ENCODE measurements at places on chromosomes 12 and 14.

GRCh38 chr12:85920324-85920947, 46.3 kb downstream of the NTS start:
- no peak for DNase-seq

DNA sequence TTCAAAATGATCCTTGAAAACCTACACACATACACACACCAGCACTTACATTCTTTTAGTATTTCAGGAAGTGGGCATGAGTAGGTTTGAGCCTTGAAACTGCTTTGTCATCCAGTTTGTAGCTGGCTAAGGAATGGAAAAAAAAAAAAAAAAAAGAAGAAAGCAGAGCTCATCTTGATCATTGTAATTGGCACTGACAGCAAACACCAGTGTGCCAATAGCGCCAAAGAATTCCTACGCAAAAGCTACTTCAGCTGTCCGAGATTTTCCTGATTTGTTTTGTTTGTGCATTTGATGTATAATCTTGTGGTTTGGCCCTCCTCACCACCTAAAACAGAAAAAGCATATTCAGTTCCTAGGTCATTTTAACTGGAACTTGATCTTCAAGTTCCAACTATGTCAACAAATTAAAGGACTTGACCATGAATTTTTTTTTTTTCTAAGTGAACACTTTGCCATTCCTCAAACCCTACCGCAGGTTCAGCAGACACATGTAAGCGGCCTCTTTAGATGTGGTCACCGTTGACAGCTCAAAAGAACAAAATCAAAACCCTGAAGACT, 57.3 kb downstream of the FLRT2 start:
- DNase-seq = no peak

- no peak for DNase-seq
Measured at GRCh38 chr14:91358025-91358319, 59.6 kb downstream of the CCDC88C start.

DNA sequence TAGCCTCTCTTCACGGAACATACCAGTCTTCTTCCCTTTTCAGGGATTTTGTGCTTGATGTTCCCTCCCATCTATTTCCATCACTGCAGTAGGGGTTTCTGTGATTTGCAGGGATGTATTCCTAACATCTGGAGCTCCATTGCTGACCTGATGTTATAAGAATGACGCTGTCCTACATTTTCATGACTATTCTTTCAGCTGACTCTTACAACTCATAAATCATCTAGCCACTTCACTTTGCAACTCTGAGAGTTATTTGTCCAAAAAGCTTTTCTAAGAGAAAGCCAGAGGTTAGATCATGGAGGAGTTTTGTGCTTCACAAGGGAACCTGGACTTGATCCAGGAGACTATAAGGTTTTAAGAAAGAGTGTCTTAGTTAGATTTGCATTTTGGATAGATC, 116.6 kb upstream of the FAR2 start:
- DNase-seq = no peak

- no peak for DNase-seq
Measured at GRCh38 chr12:2290091-2290490, 237.3 kb downstream of the CACNA1C start.

DNA sequence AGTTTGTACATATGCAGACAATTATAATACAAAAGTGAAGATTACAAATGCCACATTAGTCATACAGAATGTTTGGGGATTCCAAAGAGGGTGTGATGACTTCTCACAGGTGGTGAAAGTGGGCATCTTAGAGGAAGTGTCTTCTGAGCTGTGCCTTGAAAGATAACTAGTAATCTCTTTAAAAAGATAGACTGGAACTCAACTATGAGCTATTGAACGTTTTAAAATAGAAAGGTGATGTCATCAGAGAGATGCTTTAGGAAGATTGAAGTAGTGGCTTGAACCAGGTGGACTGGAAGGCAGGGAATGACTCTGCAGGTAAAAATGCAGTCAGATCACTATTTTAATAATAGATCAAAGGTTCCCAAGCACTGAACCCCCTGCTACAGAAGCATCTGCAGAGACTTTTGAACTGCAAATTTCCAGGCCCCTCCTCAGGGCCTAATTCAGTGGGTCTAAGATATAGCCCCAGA, 50.3 kb downstream of the SYT1 start:
- no peak for DNase-seq

GRCh38 chr14:86115972-86116371, 586.0 kb downstream of the FLRT2 start:
- no peak for DNase-seq

GRCh38 chr12:80745851-80746505, 29.3 kb downstream of the MYF5 start:
- DNase-seq = no peak

- no peak for DNase-seq
Measured at GRCh38 chr14:104512771-104513640, 66.6 kb upstream of the C14orf180 start.

GRCh38 chr14:85295318-85295717, 234.6 kb upstream of the FLRT2 start:
- DNase-seq = no peak

- no peak for DNase-seq
Measured at GRCh38 chr12:8629486-8630033, 16.9 kb upstream of the AICDA start.

- no peak for DNase-seq
Measured at GRCh38 chr14:43362586-43362985, 1144.5 kb downstream of the FSCB start.

DNA sequence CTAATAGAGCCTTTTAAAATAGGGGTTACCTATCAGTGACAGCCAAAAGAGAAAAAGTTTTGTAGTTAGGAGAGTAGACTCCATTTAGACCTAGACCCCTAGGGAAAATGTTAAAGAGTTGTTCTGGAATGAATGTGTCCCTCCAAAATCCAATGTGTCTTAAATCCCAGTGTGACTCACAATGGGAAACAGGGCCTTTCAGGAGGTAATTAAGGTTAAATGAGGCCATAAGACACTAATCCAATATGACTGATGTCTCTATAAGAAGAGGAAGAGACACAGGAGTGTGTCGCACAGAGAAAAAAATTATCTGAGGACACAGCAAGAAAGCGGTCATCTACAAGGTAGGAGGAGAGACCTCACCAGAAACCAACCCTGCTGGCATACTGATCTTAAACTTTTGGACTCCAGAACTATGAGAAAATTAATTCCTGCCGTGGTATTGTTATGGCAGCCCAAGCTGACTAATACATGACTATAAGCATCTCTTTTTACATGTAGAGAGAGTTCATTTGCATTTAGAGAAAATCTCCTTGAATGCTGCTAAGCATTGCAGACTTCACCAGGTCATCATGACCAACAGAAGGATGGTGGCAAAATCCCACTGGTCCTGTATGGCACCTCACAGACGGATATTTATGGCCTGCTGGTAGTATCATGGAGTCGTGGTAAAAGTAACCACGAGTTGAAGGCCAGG, 259.6 kb upstream of the TMTC1 start:
- DNase-seq = no peak

DNA sequence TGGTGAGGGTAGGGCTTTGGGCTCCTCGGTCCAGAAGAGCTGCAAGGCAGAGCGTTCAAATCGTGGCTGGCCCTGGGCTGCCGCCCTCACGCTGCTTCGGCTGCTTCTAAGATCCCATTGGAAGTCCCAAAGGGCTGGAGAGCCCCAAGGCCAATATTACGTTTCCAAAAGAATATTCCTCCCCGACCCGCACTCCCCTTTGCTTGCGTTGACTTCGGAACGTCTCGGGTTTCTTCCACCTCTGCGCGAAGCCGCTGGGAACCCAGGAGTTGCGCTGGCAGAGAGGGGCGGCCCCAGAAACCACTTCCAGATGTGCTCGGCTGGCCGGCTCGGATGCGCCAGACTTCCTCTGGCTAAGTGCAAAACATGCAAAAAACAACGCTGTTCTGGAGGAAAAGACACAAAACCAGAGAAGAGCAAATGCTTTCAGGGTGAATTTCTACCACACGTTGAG, at the start of gene GLT8D2:
Gene GLT8D2 (minus strand): TSS at position 285 of the 454 bp plus-strand sequence. CDS start 30,539 bp downstream, outside the sequence.
- DNase-seq = no peak

GRCh38 chr14:90569606-90570387, 173.0 kb downstream of the CALM1 start:
- no peak for DNase-seq

- DNase-seq = no peak
Measured at GRCh38 chr14:70811578-70811977, 2.3 kb upstream of the MAP3K9 start.

DNA sequence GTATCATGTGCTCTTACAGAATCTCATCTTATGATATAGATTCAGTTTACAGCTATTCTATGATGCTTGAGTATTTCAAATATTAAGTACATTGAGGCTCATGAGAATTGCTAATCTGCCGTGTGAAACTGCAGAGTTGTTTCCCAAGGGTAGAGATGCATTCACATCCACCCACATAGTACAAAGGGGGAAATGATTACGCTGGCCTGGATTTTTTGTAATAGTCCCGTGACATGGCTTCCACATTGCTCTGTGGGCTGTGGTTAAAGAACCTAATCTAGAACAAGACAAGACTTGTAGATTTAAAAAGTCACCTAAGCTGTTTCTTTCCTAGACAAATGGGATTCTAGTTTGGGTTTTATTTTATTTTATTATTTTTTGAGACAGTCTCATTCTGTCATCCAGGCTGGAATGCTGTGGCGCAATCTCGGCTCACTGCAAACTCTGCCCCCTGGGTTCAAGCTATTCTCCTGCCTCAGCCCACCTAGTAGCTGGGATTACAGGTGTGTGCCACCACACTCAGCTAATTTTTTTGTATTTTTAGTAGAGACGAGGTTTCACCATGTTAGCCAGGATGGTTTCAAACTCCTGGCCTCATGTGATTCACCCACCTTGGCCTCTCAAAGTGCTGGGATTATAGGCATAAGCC, 13.0 kb upstream of the RIOX1 start:
- DNase-seq = no peak

DNA sequence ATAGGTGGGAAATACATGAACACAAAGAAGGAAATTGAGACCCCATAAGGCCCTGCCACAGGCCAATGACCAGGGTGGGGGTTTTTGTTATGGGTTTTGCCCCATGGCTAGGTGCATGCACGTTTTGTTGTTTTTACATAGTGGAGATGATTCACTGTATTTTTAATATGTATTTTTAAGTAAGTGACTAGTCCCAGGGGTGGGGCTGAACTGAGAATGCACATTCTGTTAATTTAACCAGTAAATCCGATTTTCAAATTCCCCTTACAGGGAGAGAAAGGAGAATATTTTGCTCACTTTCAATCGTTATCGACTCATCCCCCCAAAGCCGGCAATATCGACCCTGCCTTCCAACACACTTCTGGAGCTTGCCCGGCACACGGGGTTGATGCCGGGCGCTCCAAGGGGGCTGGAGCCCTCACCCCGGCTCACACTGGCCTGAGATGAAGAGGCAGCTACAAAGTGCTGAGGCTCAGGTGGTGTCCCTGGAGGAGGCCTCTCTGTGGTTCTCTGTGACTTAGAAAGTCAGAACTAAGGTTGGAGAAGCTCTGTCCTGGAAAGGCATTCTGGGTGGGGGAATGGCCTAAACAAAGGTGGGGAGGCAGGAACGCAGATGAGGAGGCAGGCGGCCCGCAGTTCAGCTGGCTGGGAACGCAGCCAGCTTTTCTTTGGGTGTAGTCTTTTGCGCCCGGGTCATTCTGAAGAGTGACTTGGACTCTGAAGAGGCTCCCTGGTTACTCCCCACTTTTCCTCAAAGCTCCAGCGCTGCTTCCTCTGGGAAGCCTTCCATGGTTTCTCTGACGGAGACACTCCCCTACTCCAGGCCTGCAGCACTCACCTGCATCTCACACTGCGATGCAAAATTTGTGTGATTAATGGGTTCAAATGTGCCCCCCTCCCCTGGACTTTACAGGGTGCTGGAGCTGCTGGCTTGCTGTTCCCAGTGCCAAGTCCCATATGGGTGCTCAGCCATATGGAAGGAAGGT, 50.7 kb upstream of the DLK1 start:
- DNase-seq = no peak

GRCh38 chr12:12178559-12178958, 88.3 kb downstream of the LRP6 start:
- DNase-seq = no peak

DNA sequence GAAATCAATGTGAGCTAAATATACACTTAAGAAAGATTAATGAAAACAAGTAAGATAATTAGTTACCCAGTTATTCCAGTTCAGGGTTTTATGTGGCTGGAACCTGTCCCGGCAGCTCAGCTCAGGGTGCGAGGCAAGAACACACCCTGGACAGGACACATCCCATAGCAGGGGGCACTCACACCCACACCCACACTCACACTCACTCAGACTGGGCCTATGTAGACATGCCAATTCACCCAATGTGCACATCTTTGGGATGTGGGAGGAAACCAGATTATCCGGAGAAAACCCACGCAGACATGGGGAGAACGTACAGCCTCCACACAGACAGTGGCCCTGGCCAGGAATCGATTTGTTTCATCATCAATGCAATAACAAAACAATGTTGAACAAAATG, 66.0 kb upstream of the TMCC3 start:
- no peak for DNase-seq

- no peak for DNase-seq
Measured at GRCh38 chr12:88306471-88307069, 164.5 kb downstream of the TMTC3 start.

DNA sequence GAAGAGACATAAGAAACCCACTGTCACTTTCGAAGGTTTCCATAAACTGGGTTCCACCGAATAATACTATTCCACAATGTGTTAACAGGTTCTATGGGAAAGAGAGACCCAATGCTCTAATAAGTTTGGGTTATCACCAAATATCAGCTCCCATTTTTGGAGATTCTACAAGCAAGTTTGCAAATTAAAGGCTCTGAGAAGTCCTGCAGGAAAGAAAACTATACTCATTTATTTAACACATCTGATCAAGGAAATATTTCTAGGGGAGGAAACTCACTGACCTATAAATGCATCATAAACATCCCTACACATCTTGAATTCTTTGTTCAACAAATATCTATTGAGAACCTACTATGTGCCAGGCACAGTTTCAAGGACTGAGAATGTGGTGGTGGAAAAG, 161.4 kb downstream of the KSR2 start:
- DNase-seq = no peak

DNA sequence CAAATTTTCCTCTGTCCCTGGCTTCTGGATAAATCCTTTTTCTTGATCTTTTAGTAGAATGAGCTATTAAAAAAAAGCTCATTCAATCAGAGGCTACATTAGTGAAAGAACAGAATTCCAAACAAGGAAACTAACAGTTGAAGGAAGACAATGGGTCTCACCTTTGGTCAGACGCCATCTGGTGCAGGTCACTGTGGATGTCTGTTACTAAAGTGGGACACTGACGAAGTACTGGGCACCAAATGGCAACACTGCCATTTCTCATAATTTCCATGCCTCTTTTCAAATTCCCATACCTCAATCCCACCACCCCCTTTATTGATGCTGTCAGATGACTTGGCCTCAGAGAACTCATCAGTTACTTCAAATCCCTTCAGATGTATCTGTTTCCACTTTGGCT, 24.5 kb upstream of the ARID2 start:
- no peak for DNase-seq

GRCh38 chr14:72523424-72524294, 370.2 kb downstream of the DPF3 start:
- no peak for DNase-seq

GRCh38 chr12:79885911-79886490, 48.9 kb downstream of the PPP1R12A start:
- no peak for DNase-seq
